ENCODE measurements at places on chromosomes 13 and 19. TPM values are rescaled to one million over a fixed set of nuclear protein-coding genes. Genes with fewer than 3 reads are reported as not detected.
A peak's percentile ranks its signal among the peaks of the same experiment; 100 is the strongest.

SERP2 gene
- polyA plus RNA-seq, result not detected

DNA sequence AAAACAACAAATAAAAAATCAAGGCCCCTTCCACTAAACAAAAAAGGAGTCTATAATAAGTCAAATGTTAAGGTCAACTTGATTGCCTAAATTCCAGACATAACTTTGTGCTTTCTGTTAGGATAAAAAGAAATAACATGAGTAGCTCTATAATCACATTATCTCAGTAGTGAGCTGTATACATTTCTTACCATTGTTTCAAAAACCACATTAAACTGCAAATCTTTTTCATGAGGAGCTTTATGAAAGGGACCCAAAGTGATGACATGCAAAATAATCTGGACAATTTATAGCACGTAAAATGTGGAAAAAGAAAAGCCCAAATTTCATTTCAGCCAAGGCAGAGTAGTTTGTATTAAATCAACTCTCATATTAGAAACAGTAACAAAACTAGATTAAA is 269.2 kb downstream of the KLF12 start:
- no peaks in the 10 kb centered on the region for H3K27me3 ChIP-seq
- DNase-seq, result no peak
- H3K4me3 ChIP-seq, result no peak overlapping the region
- H3K4me1 ChIP-seq, result no peaks in the 10 kb centered on the region

- no peak overlapping the region for H3K4me3 ChIP-seq
- no peaks in the 10 kb centered on the region for H3K27me3 ChIP-seq
- peak; percentile 55 for DNase-seq
- no peaks in the 10 kb centered on the region for H3K36me3 ChIP-seq
- H3K4me1 ChIP-seq, result peaks cover 18% of the 10 kb centered on the region
- peak overlapping the region; percentile 41 for H3K27ac ChIP-seq
These were observed 7.7 kb downstream of the TECR start for GRCh38 chr19:14536926-14537692.

GRCh38 chr13:53058065-53058679 is 29.6 kb downstream of the OLFM4 start:
- H3K27me3 ChIP-seq, result no peaks in the 10 kb centered on the region
- no peak overlapping the region for H3K27ac ChIP-seq

B3GLCT gene
- 4.9 TPM for polyA plus RNA-seq

ZNF730 gene
- not detected for polyA plus RNA-seq

ZNF541 gene
- not detected for polyA plus RNA-seq

SIAH3 gene
- polyA plus RNA-seq, result 0.13 TPM

DNA sequence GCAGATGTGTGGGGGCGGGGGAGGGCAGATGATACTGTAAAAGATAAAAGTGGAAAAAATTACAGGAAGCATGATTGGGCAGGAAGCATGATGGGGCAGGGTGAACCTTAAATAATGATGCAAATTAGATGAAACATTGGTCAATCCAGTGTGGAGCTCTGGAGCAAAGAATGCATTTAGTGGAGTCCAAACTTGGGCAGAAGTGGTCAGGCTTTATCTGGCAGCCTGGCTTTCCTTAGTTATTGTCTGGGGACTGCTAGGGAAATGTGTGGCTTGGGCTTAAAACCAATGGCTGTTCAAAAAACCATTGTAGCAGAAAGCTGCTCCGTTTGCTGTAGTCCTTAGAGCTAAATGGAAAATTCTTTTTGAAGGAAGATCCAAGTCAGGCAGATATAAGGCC is 1077.3 kb upstream of the MIR17HG start:
- H3K4me3 ChIP-seq, result no peak overlapping the region
- no peak for DNase-seq
- no peaks in the 10 kb centered on the region for H3K36me3 ChIP-seq
- no peaks in the 10 kb centered on the region for H3K27me3 ChIP-seq
- H3K4me1 ChIP-seq, result no peaks in the 10 kb centered on the region

GRIK5 gene
- polyA plus RNA-seq, result 0.09 TPM

GRCh38 chr19:6239401-6239844 is 40.4 kb downstream of the MLLT1 start:
- DNase-seq, result no peak
- H3K27ac ChIP-seq, result no peak overlapping the region
- H3K4me1 ChIP-seq, result peaks cover 8% of the 10 kb centered on the region
- no peaks in the 10 kb centered on the region for H3K27me3 ChIP-seq
- H3K36me3 ChIP-seq, result no peaks in the 10 kb centered on the region
- H3K4me3 ChIP-seq, result no peak overlapping the region

DNA sequence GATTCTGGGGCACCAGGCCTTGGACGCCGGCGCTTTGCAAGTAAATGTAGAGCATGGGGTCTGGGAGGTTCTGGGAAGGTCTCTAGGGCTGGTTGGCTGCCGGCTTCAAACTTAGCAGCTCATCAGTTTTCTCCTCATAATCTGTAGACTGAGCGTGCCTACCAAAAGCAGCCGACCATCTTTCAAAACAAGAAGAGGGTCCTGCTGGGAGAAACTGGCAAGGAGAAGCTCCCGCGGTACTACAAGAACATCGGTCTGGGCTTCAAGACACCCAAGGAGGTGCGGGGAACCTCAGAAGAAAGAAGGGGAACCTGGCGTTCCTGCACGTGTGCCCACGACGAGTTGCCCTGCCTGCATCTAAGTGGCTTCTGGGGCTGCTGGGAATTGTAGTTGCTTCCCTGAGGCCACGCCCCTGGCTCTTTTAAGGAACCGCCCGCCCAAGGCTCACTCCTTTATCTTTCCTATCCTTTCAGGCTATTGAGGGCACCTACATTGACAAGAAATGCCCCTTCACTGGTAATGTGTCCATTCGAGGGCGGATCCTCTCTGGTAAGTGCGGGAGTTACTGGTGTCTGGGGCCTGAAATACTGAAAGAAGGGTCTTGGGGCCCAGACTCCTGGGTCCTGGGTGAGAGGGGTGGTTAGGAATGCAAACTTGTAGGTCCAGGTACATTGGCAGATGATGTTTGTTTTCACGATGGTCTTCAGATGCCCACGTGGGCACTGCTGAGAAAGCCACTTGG is 984 bp downstream of the RPS11 start:
- H3K27me3 ChIP-seq, result no peaks in the 10 kb centered on the region
- H3K36me3 ChIP-seq, result peaks cover 51% of the 10 kb centered on the region
- DNase-seq, result peak; percentile 67
- H3K27ac ChIP-seq, result peak overlapping the region; percentile 99
- peaks cover 21% of the 10 kb centered on the region for H3K4me1 ChIP-seq

DNA sequence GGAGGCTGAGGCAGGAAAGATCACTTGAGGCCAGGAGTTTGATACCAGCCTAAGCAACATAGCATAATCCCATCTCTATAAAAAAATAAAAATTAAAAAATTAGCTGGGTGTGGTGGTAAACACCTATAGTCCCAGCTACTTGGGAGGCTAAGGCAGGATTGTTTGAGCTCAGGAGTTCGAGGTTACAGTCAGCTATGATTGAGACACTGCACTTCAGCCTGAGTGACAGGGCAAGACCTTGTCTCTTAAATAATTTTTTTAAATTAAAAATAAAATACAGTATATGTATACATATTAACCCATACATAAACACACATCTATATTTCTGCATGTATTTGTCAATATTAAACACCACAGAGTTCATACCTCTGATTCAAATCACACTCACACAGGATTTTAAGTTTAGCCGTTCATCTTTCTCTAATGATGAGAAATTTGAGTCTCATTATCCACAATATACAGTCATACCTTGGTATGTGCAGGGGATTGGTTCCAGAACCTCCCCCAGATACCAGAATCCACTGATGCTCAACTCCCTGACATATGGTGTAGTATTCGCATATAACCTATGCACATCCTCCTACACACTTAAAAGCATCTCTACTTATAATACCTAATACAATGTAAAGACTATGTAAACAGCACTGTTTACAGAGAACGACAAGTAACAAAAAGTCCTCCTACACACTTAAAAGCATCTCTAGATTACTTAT is 44.7 kb downstream of the PSPC1 start:
- H3K4me3 ChIP-seq, result no peak overlapping the region
- H3K36me3 ChIP-seq, result peaks cover 13% of the 10 kb centered on the region
- no peak overlapping the region for H3K27ac ChIP-seq
- H3K27me3 ChIP-seq, result no peaks in the 10 kb centered on the region

DNA sequence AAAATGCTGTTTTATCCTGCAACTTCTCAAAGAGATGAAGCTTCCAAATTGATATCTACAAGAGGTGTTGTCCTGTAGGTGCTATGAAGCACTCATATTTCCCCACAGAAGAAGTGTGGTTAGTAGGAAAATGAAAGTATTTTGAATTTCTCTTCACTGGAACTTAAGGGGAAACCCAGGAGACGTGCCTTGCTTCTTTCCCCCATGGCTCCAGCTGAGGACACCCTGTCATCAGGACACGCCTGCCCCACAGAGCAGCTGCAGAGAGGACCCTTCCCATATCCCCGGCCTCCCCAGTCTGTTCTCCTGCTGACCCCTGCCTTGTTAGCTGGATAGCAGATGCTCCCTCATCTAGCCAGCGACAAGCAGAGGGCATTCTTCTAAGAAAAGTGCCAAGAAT is 371.3 kb downstream of the COG6 start:
- no peaks in the 10 kb centered on the region for H3K27me3 ChIP-seq
- no peak overlapping the region for H3K4me3 ChIP-seq
- no peaks in the 10 kb centered on the region for H3K4me1 ChIP-seq
- H3K36me3 ChIP-seq, result no peaks in the 10 kb centered on the region
- no peak for DNase-seq

DNA sequence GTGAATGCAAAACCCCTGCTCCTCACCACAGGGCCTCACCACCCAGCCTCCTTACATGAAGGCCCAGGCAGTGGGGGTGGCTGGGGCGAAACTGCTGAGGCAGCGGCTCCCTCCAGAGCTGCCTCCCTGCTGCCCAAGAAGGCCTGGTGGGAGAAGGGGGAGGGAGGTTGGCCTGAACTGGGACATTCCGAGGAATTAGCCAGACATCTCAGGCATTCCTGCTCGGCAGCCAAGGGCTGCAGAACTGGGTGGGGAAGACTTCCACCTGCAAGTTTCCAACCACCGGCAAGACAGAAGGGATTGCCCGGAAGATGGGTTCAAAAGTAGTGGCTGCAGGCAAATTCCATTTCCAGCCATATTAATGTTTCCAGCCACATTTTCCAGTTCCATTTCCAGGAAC is 2.3 kb upstream of the PSPN start:
- no peaks in the 10 kb centered on the region for H3K4me1 ChIP-seq
- H3K4me3 ChIP-seq, result no peak overlapping the region
- H3K27ac ChIP-seq, result no peak overlapping the region
- DNase-seq, result no peak
- no peaks in the 10 kb centered on the region for H3K27me3 ChIP-seq

DNA sequence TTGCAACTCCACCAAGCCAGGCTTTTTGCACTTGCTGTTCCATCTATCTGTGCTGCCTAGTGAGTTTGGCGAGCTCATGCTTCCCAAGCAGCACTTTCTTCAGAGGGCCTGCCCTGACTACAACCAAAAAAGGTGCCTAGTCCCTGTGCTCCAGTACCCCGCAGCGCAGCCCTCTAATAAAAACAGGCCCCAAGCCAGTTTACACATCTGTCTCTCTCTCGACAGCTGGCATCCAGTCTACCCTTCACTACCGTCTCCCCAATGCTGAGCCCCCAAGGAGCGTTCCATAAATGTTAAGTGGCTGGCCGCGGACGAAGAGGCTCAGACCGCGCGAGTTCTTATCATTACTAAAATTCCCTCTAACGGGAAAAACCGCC is 512 bp downstream of the MED4 start:
- peak overlapping the region; percentile 90 for H3K4me3 ChIP-seq
- H3K4me1 ChIP-seq, result peaks cover 13% of the 10 kb centered on the region
- peak overlapping the region; percentile 99 for H3K27ac ChIP-seq
- DNase-seq, result no peak

ADGRL1 gene
- 0.72 TPM for polyA plus RNA-seq

- H3K27me3 ChIP-seq, result no peaks in the 10 kb centered on the region
- H3K36me3 ChIP-seq, result no peaks in the 10 kb centered on the region
- no peak overlapping the region for H3K27ac ChIP-seq
- no peak overlapping the region for H3K4me3 ChIP-seq
- no peaks in the 10 kb centered on the region for H3K4me1 ChIP-seq
- DNase-seq, result no peak
These were observed 827.6 kb downstream of the DACH1 start for GRCh38 chr13:71039440-71039839.

DNA sequence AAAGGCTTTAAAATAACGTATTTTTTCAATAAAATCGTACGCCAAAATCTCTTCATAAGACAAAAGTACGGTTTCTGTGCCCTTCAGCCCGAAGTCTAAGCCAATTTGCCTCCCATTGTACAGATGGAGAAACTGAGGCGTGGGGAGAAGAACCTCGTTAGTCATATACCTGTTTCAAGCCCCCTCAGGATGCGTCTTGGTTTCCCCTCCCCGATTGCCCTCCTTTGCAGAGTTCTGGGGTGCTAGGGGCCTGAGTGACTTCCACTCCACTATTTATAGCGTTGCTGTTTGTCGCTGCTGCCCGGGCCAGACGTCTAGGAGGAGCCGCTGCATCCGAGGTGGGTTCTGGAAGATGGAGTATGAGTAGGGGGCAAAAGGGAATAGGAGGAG is 2.3 kb upstream of the LTBP4 start:
- no peaks in the 10 kb centered on the region for H3K36me3 ChIP-seq
- no peak for DNase-seq
- peaks cover 48% of the 10 kb centered on the region for H3K4me1 ChIP-seq
- H3K4me3 ChIP-seq, result no peak overlapping the region
- no peak overlapping the region for H3K27ac ChIP-seq

RGCC gene
- polyA plus RNA-seq, result 284 TPM

SLC8A2 gene
- not detected for polyA plus RNA-seq

DNA sequence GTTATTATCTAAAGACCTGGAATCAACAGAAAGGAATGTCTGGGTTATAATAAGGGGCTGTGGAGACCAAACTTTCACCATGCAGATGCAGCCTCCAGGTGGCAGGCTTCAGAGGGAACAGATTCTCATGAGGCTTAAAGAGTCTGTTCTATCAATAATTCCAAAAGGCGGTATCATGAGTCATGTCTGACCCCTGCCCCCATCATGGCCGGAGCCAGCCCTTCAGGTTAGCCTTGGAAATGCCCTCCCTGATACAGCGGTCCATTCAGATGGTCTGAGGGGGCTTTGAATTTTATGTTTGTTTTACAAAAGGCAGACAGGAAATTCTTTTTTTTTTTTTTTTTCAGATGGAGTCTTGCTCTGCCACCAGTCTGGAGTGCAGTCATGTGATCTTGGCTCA is 21.7 kb upstream of the LAMP1 start:
- no peaks in the 10 kb centered on the region for H3K4me1 ChIP-seq
- no peak overlapping the region for H3K4me3 ChIP-seq
- no peak overlapping the region for H3K27ac ChIP-seq
- H3K36me3 ChIP-seq, result no peaks in the 10 kb centered on the region

DNA sequence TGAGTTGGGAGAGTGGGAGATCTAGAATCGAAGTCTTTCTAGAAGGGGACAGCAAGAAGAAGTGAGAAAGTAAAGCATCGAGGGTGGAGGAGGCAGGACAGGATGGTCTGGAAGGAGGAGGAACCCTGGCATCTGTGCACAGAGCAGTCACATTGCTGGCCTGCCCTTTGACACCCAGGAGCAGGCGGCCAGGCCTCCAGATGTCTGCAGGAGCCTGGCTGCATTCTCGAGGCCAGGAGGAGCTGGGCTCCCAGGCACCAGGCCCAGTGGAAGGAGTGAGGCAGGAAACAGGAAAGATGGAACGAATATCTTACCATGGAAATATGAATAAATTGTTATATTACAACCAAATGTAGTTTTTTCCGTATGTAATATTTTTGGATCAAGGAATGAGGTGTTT is 27.7 kb upstream of the ARGLU1 start:
- no peaks in the 10 kb centered on the region for H3K36me3 ChIP-seq
- H3K27ac ChIP-seq, result no peak overlapping the region
- H3K27me3 ChIP-seq, result no peaks in the 10 kb centered on the region
- no peak for DNase-seq
- H3K4me3 ChIP-seq, result no peak overlapping the region
